ENCODE measurements at places on chromosomes 3 and 15.
A peak's percentile ranks its signal among the peaks of the same experiment; 100 is the strongest.

GRCh38 chr15:37108381-37109167 lies 8.2 kb upstream of the MEIS2 start:
- no peak for DNase-seq

DNA sequence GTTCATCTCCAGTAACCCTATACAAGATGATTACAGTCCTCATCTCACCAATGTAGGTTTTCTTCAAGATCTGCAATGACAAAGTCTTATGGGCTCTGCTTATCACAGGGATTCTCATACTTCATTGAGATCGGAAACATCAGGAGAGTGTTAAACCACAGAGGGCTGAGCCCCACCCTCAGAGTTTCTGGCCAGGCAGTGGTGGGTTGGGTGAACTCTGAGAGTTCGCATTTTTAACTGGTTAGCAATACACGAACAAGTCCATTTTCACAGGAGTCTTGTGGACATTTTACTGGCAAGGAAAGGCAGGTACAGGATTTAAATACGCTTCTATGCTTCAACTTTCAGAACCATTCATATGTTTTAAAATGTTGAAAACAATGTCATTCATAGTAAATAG lies 366.7 kb upstream of the ROBO2 start:
- no peak for DNase-seq

GRCh38 chr15:64635499-64636495 lies 139.6 kb downstream of the RBPMS2 start:
- no peak for DNase-seq

GRCh38 chr3:9501226-9501625 lies 52.4 kb downstream of the LHFPL4 start:
- DNase-seq: no peak

DNA sequence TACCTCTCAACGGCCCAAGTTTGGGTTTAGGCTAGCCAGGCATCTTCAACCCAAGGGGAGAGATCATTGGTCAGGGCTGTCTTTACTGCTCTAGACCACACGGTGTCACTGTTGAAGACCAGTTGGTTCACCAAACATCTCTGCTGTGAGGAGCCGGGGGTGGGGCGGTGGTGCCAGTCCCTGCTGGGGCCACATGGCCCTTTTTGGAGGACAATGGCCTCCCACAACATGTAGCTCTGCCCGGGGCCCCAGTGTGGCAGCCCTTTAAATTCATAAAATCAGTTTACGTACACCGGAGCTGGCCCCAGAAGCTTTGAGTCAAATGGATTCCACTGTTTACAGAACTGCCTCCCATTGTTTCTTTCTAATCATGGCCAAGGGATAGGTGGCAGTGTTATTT lies 19.1 kb upstream of the TM4SF18 start:
- peak; percentile 48 for DNase-seq

DNA sequence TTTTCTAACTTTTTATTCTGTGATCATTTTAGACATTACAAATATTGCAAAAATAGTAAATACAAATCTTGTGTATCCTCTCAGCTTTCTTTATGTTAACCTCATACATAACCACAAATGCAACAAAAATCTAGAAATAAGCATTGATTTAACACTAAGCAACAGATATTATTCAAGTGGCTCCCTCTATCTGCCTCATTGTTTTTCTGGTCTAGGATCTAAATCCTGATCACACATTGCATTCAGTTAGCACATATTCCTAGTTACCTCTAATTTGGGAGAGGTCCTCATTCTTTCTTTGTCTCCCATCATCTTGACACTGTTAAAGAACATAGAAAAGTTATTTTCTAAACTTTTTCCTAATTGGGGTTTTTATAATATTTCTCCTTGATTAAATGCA lies 1126.0 kb downstream of the ROBO2 start:
- DNase-seq: no peak

- DNase-seq: no peak
Measured at GRCh38 chr3:76311941-76312340, 526.6 kb upstream of the ZNF717 start.

- no peak for DNase-seq
Measured at GRCh38 chr15:74156678-74157411, 16.7 kb upstream of the ISLR start.

DNA sequence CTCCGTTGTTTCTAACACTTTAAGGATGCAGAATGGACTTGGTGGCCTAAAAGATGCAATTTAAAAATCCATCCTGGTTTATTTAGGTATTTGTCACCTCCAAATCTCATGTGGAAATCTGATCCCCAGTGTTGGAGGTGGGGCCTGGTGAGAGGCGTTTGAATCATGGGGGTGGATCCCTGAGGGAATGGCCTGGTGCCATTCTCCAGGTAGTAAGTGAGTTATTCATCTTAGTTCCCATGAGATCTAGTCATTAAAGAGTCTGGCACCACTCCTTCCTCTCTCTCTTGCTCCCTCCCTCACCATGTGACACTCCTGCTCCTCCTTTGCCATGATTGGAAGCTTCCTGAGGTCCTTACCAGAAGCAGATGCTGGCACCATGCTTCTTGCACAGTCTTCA lies 339.1 kb downstream of the NTRK3 start:
- DNase-seq: no peak

DNA sequence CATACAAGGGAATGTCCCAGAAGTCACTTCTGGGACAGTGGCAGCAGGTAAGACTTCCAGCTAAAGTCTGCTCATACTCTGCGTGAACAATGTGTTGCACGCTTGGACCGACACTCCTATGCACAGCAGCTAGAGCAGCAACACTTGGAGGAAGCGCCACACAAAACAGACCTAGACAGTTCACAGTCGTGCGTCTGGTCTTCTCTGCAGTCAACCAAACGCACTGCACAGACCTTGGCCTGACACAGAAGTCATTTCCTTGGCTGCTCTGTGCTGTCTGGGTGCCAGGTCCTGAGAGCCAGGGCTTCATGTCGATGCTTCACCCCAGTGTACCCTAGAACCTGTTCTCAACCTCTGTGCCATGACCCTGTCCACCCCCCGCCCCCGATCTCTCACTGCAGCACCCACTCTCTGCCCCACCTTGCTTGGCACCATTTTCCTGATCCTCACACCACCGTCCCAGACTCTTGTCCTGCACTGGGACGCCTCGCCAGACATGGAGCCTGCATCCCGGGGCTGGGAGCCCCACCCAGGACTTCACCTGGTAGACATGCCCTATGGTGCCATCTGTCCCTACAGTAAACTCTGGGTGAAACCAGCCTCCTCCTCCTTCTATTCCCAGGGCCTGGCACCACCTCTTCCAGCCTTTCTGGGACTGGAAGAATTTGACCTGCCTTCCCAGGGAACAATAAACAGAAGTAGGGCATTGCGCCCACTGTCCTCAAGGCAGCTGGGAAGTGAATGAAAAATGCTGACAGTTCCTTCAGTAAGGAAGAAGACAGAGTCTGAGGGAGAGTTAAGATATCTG lies 3.1 kb downstream of the ATP10A start:
- DNase-seq: no peak

DNA sequence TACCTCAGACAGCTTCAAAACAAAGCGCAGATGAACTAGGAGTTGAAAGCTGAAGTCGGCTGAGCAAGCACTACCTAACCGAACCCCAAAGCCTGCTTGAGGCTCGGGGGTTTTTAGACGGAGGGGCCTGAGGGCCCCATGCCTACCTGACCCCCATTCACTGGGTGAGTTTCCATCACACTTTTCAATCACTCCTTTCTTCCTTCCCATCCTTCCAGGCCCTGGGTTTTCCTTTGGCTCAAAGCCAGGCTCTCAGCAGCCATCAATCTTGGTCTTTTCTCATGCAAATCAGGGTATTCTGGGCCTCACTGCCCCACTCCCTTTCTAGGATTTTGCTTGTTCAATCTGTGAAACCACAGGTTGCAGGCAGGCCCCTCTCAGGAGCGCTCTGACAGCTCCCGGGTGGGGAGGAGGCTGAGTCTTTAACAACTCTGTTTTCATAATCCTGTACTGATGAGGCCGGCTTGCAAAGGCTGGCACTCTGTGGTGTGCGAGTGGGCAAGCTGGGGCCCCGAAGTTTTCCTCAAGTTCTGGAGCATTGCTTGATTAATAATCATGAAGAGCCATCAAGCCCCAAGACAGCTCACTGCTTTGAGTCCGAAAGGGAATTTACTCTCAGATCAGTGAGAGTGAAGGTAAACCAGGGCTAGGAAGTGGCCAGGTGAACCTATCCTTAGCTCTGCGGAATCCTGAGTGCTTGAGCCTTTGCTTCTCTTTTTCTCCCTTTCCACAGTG lies 97.6 kb downstream of the FRMD4B start:
- DNase-seq: no peak

DNA sequence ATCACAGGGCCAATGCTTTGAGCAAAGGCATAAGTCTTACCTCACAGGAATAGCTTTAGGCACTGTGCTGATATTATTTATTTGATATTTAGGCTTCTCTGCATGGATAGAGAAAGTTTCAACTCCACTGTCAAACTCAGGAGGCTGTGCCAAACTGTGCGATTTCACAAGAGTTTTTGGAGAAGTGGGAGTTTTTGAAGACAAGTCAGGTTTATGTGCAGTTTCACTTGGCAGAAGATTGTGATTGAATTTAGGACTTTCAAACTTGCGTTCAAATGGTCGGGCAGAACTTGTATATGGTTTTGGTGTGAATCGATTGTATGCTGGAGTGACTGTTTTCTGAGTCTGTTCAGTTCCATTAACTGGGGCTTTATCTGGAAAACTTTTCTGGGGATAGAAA lies 113.7 kb downstream of the TJP1 start:
- no peak for DNase-seq

DNA sequence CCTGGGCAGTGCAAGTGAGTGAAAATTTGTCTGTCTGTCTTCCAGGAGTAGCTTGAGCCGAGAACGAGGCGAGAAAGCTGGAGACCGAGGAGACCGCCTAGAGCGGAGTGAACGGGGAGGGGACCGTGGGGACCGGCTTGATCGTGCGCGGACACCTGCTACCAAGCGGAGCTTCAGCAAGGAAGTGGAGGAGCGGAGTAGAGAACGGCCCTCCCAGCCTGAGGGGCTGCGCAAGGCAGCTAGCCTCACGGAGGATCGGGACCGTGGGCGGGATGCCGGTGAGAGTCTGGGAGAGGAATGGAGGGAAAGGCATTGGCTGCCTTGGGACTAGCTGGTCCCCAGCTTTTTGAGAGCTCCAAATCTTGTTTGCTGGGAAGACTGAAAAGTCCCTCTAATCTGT lies 10.2 kb upstream of the FAM131A start:
- no peak for DNase-seq

- no peak for DNase-seq
Measured at GRCh38 chr3:186983659-186984058, 53.3 kb downstream of the ST6GAL1 start.

GRCh38 chr3:68436619-68437401 lies 495.5 kb downstream of the TAFA4 start:
- no peak for DNase-seq

DNA sequence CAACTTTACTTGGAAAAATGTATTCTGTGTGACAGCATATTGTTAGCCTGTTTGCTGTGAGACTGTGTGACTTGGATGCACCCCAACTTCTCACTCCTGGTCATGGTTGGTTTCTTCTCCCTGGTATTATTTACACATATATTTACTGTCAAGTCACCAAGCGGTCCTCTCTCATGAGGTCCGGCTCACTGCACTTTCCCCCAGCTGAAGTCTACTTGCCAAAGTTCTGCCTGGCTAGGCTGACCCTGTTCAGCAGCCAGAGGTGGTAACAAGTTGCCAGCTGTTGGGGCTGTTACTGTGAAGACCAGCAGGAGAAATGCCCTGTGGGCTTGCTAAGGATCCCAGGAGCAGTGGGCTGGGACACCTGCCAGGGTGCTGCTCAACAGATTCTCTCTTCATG lies 337.5 kb downstream of the MFSD1 start:
- no peak for DNase-seq

DNA sequence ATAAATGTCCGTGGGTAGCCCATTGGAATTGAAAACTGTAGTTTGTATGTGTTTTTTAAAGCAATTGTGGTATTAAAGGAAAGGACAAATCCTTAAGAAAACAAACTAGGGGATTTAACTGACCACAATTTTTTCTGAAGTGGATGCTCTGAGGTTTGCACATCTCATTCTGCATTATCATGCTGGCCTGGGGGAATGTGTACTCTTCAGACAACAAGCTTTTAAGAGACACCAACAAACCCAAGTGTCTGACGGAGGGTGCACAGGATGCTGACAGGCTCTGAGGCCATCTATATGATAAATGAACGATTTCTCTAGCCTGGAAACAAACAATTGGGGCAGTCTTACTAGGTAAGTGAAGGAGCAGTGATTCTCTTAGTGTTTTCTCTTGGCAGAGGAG lies 9.1 kb downstream of the LINS1 start:
- DNase-seq: no peak

- DNase-seq: no peak
Measured at GRCh38 chr3:78798266-78798832, 969.4 kb downstream of the ROBO1 start.

- no peak for DNase-seq
Measured at GRCh38 chr3:25009665-25010064, 418.4 kb upstream of the RARB start.

GRCh38 chr15:72375501-72375845 lies 341 bp downstream of the HEXA start:
- DNase-seq: no peak

GRCh38 chr15:45529613-45530012 lies 7.1 kb upstream of the SLC30A4 start:
- DNase-seq: no peak

GRCh38 chr3:462851-463250 lies 266.3 kb downstream of the CHL1 start:
- no peak for DNase-seq

- DNase-seq: no peak
Measured at GRCh38 chr3:190044974-190045373, 75.7 kb downstream of the P3H2 start.

DNA sequence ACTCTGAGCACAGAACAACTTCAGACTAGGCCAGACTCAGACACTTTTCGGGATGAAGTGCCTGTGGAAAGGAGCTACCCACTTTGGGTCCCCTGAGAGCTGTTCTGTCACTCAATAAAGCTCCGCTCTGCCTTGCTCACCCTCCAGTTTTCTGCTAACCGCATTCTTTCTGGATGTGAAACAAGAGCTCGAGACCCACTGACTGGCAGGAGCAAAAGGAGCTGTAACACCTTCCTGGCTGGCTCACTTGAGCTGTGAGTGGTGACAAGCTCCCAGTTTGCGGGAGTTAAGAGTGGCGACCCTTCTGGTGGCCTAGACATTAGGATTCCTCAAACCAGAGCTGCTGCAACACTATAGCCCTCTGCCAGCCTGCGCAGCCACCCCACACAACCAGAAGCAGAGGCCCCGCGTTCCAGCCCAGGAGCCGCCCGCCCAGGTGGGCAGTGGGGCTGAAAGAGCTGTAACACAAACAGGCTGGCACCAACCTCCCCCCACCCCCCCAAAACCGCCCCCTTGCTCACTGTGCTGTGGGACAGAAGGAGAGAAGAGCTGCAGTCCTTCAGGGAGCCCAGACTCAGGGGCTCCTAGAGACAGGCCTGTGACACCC lies 1178.1 kb upstream of the GBE1 start:
- no peak for DNase-seq

- DNase-seq: peak; percentile 96
Measured at GRCh38 chr15:65318870-65319356, 14.4 kb downstream of the RNU5B-1 start.

DNA sequence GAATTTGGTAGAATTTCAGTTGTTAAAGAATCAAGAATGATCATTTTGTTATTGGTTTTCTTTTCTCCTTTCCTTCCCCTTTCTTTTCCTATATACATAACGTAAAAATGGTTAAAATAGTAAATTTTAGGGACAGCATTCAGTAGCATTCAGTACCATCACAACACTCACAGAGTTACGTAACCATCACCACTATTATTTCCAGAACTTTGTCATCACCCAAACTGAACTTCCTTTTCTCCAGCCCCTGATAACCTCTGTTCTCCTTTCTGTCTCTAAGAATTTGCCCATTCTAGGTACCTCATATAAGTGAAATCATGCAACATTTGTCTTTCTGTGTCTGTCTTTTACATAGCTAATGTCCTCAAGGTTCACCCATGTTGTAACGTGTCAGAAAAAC lies 165.3 kb downstream of the AKAP13 start:
- DNase-seq: peak; percentile 66

Data from KBM-7 (cell line).